ENCODE measurements at places on chromosomes 13 and 19.
A peak's percentile ranks its signal among the peaks of the same experiment; 100 is the strongest.

- DNase-seq: no peak
Measured at GRCh38 chr19:40800997-40801377, 2.0 kb downstream of the EGLN2 start.

- DNase-seq: no peak
Measured at GRCh38 chr19:10454267-10454666, 33.9 kb downstream of the PDE4A start.

- DNase-seq: peak; percentile 59
Measured at GRCh38 chr13:75226733-75227435, 255.1 kb downstream of the TBC1D4 start.

DNA sequence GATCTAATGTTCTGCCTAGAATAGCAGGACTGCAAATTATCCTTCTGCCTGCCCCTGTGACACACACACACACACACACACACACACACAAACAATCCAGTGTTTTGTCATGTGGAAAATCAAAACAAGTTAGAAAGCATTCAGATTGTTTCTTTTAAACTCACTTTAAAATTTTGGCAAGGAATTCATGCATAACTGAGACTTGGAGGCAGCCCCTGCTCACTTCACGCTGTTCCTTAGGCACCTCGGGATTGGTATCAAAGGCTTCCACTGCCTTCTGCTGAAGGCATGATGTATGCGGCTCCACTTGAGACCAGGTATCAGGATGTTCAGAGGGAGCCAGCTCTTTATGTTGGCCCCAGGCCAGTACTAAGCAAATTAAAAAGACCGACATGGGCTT lies 158.7 kb downstream of the OXGR1 start:
- no peak for DNase-seq

- DNase-seq: no peak
Measured at GRCh38 chr13:94291631-94292322, 187.7 kb downstream of the DCT start.
